Activated naive CD4-positive, alpha-beta T cell treated with anti-CD3 and anti-CD28 coated beads, Interleukin-2, amount 50 U/mL, for 72 hours (primary cell): ENCODE measurements at places on chromosomes 2 and 18.

DNA sequence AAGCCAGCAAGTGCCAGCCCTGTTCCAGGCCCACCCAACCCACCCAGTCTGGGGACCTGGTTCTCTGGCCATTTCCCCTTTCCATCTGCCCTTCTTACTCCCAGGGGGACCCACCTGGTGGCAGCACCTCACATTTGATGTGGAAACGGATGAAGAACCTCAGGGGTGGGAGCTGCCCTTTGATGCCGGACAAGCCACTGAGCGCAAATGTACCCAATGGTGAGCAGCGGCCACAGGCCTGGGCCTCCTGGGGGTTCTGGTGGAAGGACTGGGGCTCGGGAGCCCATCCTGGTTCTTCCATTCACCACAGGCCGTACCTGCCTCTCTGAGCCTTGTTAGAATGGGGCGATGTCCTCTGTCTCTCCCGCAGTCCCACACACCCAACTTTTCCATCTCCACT lies 84.7 kb downstream of the EPAS1 start:
- DNase-seq, result no peak

DNA sequence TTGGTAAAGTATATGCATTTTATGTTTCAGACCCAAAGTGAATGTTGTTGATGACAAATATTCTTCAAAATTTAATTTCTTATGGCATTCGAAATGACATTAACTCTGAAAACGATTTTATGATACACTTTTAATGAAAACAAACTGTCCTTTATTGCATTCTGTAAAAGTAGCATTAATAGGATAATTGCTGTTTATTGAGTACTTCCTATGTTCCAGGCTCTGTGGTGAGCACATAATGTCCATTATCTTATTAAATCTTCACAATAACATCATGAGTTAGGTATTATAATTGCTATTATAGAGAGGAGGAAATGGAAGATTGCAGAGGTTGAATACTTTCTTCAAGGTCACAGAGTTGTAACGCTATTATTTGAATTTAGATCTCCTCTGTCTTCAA lies 638.0 kb downstream of the LRP1B start:
- DNase-seq, result no peak

DNA sequence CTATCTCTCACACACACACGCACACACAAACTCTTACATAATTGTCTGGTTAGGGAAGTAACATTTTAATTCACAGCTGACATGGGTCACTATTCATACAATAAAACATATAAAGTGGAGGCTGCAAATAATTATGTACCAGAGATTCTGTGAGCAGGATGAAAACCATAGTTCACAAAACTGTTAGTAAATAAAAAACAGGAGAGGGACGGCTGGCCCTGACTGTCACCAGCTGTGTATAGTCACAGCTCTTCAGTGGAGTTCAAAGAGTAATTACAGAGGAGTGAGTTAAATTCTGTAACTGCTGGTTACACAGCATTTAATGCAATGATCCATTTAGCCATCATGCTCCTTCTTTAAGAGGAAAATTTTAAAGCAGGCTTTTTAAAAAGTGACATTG lies 76.9 kb downstream of the NRXN1 start:
- no peak for DNase-seq

- no peak for DNase-seq
Observed at GRCh38 chr2:84792856-84793522, 87.9 kb downstream of the TRABD2A start.

DNA sequence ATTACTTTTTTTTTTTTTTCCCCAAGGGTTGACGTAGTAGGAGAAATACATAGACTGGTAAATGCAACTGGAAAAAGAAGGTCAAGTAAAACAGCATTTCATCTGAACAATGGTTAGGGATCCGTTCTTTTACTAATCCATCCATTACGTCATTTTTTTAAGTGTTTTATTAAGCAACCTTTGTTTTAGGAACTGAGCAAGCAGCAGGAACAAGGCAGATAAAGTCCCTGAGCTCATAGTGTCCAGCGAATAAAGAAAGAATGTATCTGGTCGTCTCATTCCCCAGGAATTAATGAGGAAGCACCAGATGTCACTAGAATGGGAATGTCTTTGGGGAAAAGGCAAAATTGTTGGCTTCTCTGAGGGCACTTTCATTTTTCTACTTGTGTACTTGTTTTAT lies 842.4 kb downstream of the TDRD15 start:
- no peak for DNase-seq

GRCh38 chr2:207960911-207961310 lies 64.4 kb downstream of the PLEKHM3 start:
- no peak for DNase-seq

- no peak for DNase-seq
Observed at GRCh38 chr2:237508361-237508760, 21.3 kb downstream of the MLPH start.

DNA sequence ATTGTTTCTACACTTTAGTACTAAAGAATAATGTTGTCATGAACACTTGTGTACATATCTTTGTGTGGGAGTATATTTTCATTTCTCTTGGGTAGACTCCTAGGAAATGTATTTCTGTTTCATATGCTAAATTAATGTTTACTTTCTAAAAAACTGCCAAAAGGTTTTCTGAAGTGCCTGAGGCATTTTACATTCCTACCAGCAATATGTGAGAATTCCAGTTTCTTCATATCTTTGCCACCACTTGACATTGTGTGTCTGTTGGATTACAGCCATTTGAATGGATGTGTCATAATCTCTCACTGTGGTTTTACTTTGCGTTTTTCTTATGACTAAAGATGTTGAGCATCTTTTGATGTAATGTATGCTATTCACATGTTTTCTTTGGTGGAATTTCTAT lies 428.2 kb upstream of the KCNH7 start:
- DNase-seq, result no peak

DNA sequence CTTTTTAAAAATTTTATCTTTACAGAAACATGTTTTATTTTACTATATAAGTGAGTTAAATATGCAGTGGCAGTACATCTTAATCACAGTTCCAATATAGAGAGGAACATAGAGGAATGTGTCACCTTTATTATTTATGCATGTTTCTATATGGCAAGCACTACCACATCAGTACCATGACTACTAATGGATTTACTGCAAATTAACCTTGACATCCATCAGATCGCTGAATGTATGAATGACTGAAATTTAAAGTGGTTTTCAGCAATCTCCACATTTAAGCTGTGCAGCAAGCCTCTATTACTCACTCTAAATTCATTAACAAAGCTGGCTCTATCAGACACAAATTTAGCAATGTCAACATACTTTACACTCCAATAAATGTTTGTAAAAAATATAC lies 790.6 kb downstream of the NRXN1 start:
- DNase-seq, result no peak

DNA sequence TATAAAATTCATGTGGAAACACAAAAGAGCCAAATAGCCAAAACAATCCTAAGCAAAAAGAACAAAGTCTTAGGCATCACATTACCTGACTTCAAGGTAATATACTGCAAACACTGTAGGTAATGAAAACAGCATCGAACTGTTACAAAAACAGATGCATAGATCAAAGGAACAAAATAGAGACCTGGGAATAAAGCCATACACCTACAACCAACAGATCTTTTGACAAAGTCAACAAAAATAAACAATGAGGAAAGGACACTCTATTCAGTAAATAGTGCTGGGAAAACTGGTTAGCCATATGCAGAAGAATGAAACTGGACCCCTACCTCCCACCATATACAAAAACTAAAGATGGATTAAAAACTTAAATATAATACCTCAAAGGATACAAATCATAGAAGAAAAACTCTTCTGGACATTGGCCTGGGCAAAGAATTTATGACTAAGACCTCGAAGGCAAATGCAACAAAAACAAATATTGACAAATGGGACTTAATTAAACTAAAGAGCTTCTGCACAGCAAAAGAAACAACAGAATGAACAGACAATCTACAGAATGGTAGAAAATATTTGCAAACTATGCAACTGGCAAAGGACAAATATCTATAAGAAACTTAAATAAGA lies 218.0 kb downstream of the PHLPP1 start:
- no peak for DNase-seq

GRCh38 chr18:42268798-42269197 lies 313.8 kb downstream of the PIK3C3 start:
- no peak for DNase-seq

DNA sequence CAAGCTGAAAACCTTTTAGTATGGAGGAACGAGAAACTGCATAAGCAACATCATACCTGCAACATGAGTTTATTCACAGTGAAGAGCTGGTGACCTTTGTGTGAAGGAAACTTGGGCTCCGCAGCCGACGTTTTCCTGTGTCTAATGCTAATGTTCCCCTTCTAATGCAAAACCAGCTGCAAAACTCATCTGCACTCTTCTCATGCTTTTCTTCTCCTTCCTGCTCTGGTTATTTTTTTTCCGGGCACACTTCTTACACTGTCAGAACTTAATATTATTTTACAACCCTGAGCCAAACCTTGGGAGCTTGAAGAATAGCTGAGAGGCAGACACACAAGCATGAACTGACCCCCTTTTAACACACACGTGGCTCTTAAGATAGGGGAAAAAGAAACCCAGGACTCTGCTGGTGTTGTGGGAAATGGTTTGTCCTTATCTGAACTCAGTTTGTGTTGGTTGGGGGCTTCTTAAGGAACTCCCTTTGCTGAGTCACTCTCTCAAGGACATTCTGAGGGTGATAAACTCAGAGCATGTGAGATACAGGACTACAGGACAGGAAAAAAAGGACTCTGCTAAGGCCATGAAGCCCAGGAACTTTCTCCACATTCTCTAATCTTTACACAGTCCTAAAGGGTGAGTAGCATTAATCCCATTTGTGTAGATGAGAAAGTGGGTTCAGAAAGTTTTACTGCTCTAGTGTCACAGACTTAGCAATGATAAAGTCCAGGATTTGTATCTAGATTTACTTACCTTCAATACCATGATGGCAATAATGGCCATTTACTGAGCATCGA lies 439.3 kb upstream of the TRIB2 start:
- no peak for DNase-seq

DNA sequence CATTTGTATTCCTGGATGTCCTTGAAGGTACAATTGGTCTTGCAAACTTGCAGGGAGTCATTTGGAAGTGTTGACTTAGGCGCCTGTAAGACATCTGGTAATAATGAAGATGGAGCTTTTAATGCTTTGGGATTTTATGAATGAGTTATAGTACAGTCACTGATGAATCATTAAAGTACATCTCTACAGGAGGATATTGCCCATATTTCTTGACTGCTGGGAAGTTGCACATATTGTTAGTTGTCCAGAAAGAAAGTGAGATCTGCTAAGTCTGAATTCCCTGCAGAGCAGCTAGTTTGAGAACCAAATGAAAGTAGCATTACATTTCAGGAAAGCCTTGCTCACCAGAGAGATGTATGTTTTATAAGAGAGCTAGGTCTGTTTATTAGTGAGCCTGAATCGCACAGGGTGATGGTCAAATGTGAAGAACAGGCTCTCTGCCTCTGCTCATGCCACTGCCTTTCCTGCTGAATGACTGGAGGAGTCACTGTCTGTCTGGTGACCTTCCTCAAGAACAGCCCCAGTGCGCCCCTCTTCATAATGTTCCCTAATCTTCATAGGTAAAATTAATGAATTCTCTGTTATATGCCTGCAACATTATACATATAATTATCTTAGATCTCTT lies 138.9 kb upstream of the KLHL14 start:
- DNase-seq, result no peak

- no peak for DNase-seq
Observed at GRCh38 chr2:121459291-121459690, 71.4 kb upstream of the RNU4ATAC start.

- DNase-seq, result peak; percentile 39
Observed at GRCh38 chr2:181683518-181684453, 3.5 kb upstream of the NEUROD1 start.

DNA sequence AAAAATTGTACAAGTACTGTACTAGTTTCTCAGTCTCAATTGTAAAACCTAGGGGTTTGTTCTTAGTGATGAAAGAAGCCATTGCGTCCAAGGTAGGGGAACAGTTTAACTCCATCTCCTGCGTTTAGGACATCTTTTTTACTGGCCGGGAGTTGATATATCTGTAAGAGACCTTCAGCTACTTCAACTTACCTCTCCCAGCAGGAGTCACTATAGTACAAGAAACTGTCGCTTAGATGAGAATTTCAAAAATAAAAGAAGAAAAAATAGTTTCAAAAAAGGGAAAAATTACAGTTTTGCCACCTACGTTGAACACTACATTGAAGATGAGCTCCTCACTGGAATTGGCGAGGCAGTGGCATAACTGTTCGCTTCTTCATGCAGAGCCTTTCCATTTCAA lies 122.7 kb downstream of the MAP3K20 start:
- no peak for DNase-seq

DNA sequence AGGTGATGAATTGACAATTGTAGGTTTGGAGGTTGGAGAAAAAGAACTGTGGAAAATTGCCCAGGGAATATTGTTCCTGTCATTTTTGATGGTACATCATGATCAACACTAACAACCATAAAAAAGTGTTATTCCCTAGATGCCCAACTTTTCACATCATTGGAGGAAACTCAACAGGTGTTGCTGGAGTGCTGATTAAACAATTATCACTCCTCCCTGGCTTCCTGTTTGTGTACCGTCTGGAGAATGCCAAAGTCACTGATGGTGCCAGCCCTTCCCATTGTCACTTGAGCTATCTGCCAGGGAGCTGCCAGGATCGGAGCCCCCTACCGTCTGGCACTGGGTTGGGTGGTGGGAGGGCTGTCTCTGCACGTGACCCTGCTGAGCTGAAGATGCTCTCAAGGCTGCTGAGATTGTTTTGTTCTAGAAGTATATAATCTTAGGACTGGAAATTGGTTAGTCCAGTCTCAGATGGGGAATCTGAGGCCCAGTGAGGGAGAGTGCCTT lies 156.9 kb downstream of the PRKCE start:
- no peak for DNase-seq

GRCh38 chr2:95275151-95275515 lies 884 bp downstream of the PROM2 start:
- DNase-seq, result no peak

GRCh38 chr2:232908695-232909094 lies 38.6 kb downstream of the SNORC start:
- no peak for DNase-seq

DNA sequence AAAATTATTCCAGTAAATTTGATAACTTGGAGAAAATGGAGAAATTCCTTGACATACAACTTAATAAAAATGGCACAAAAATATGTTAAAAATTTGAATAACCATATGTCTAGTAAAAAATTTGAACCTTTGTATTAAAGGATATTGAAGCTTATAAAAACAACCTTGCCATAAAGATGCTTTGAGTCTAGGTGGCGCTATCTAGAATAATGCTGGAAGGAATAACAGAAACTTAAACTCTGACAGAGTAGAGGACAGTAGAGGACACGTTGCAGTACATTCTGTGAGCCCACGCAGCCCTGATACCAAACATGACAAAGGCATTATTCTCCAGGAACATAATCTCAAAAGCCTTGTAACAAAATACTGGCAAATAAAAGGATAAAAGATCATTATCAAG lies 44.7 kb upstream of the ALKAL2 start:
- no peak for DNase-seq

DNA sequence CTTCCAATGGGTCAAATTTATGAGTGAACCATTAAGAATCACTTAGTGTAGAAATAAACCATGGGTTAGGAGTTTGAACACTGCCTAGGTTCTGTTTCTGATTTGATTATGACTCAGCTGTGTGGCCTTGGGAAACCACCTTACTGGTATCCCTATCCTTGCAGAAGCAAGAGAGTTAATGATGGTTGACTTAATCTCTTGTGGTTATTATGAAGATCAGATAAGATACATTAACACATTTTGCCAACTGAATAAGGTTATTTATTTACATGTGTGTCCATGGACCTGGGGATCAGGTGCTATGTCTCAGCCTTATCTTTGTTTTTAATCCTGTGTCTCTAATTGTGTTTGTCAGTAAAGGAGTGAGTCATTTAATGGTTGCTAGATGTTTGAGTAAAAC lies 5.4 kb upstream of the KCNJ13 start:
- no peak for DNase-seq
